ENCODE measurements at places on chromosomes 5 and 9.

- DNase-seq = no peak
These were observed 16.4 kb upstream of the ARSB start for GRCh38 chr5:79001471-79001870.

DNA sequence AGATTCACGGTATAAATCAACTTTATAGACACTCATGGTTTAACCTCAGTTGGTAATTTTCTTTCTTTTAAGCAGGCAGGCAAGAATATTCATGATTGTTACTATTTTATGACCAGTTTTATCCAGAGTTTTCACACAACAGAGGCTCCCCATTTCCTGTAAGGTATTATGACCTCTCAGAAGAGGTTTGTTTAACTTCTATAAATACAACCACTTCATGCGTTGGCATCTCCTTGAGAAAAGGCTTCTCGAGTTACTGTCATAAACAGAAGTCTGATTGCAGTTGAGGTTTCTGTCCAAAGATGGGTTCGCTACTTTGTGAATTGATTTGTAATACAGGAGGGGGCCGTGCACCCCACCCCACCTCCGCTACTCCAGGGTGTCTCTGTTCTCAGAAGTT, 55.3 kb downstream of the ENTREP1 start:
- DNase-seq = no peak

GRCh38 chr5:78974011-78974410, 11.1 kb downstream of the ARSB start:
- DNase-seq = no peak

DNA sequence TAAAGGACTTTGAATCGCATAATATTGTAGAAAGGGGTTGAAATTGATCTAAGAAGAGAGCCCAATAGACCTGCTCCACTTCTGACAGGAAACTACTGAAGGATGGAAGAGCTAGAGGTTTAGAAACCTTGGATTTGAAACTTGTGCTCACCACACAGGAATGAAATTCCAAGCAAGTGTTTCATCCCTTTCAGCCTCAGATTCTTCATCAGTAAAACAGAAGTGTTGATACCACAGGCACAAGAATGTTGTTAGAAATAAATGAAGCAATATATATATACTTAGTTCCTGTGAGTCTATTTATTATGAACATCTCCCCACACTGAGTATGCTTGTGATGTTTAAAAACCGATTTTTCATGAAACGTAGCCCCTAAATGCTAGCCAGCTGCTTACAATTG, 43.8 kb downstream of the PRRC1 start:
- DNase-seq = no peak

DNA sequence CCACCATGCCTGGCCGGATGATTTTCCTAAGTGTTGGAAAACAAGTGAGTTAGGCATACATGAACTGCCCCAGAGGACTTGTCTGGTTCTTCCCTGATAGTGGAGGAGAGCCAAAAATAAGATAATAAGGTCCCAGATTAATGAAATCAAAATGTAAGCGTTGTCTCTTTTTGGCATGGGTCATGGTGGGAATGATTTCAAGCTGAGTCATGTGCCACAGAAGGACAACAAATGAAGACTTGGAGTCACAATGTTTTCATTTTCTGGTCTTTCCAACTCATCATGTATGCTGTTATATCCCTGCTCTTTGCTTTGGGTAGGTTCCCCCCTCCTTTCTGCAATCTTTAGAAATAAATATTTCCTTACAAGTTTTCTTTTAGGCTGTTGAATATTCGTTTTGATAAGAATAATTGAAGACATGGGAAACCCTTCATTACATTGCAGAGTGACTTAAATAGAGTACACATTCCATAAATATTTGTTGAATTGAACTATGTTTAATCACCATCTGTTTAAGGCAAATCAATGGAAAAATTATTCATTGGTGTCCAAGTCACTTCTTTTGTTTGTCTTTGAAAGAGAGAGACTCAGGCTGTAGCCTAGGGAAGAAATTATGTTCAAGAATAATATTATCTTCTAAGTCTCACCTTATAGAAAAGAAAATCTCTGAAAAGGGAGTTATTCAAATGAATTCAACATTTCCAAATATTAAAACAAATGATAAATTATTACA, 196.3 kb downstream of the CSNK1G3 start:
- no peak for DNase-seq

- no peak for DNase-seq
These were observed 245.8 kb downstream of the TLE4 start for GRCh38 chr9:79817438-79818004.

- no peak for DNase-seq
These were observed 138.4 kb upstream of the IER5L start for GRCh38 chr9:129316281-129317030.

- DNase-seq = no peak
These were observed 44.1 kb downstream of the PJA2 start for GRCh38 chr5:109365653-109366052.

DNA sequence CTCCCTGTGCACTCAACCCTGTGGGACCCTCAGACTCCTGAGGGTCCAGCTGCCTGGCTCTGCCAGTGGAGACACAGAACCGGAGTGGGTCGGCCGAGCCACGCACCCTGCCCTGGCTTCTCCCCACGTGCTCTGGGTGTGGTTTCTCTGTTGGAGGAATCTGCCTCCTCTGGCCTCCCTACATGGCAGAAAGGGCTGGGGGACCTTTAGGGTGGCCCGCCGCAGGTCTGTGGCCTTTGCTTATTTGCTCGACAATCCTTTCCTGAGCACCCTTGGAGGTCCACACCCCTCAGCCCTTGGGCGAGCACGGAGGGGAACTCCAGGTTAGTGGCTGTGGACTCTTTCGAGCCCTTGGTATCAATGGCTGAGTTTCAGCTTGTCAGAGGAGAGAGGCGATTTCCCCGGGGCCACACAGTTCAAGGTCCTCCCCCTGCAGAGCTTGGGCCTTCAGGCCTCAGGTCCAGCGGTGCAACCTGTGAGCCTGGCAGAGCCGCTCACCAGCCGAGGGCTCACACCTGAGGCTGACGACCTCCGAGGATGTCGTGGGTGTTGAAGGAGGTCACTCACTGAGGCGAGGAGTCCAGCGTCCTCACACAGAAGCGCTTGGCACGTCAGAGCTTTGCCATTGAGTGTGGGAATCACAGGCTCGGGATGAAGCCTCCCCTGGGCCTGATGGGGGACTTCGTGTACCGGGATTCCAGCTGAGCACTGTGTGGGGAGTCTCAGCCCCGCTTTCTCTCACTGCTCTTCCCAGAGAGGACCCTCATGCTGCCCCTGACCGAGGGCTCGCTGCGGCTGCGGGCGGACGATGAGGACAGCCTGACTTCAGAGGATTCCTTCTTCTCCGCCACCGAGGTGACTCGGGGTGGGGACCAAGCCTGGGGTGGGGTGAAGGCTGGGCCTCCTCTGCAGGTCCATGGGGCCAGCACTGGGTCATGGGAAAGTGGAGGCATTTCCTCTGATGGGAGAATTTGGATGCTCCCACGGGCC, 20.8 kb upstream of the DOLPP1 start:
- no peak for DNase-seq

DNA sequence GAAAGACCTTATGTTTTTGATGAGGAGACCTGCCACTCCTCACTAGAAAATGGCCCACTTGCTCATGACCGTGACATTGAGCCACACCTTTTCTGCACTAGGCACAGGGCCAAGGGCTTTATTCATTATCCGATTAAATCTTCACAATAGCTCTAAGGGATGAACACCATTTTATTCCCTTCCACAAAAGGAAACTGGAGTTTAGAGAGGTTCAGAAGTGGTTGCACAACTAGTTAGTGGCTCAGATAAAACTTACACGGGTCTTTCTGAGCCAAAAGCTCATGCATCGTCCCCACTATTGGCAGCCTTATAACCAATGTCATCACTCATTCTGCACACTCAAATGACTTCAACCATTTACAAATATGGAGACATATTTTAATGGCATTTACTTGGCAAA, 39.4 kb downstream of the SUSD1 start:
- no peak for DNase-seq

DNA sequence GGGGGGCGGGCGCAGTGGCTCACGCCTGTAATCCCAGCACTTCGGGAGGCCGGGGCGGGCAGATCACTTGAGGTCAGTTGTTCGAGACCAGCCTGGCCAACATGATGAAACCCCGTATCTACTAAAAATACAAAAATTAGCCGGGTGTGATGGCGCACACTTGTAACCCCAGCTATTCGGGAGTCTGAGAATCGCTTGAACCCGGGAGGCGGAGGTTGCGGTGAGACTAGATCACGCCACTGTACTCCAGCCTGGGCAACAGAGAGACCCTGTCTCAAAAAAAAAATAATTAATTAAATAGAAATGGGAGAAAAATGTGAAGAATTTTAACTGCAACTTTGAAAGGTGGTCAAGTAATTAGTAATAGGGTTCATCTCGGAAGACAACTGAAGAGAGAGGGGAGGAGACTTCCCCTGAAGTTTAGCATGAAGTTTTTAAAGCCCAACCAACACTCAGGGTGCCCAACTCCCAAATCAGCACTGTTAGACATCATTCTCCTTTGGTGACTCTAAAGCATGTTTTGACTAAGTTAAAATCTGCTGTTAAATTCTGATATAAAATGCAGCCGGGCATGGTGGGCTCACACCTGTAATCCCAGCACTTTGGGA, 1.4 kb upstream of the CSNK1A1 start:
- DNase-seq = no peak

DNA sequence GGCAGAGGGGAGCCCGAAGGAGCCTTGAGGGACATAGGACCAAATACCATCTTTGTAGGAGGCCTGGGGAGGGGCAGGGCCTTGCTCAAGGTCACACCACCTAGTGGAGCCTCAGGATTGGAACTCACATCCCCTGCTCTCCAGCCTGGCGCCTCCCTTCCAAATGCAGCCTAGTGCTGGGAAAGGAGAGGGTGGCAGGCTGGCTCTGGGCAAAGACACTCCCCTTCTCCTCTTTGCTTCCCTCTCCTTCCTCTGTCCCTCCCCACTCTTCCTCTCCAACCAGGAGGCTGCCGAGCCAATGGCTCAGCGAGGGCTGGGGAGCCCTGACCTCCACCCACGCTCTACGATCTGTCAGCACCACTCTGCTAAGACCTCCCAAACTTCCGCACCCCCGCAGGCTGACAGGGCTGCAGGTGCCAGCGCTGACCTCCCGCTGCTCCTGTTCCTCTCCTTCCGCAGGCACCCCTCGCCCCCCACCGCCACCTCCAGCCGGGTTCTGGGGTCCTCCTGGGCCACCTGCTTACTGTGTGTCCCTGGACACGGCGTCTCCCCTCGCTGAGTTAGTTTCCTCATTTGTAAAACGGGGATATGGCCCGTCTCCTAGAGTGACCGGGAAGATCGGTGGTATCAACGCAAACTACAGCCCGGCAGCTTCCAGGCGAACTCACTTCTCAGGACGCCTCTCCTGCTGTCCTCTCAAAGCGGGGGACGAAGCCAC, 52.9 kb downstream of the C9orf50 start:
- DNase-seq = no peak

- DNase-seq = no peak
These were observed 217.1 kb downstream of the MAST4 start for GRCh38 chr5:66813306-66813705.

DNA sequence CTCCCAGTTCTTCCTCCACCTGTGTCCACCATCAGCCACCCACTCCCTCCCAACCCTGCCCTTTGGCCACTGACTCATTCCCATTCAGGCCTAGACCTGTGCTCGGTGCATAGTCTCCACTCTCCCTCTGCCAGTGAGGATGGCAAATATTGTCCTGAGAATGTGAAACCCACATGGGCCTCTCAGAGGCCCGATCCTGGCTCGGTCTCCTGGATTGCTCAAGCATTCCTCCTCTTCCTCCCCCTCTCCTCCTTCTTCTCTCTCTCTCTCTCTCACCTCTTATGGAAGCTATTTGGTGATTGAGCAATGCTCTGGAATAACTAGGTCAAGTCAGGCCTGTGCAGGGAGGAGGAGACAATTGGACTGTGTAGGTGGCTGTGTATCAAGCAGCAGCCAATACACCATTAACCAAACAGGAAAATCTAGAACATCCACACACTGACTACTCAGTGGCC, 99.9 kb downstream of the KLF4 start:
- DNase-seq = no peak

DNA sequence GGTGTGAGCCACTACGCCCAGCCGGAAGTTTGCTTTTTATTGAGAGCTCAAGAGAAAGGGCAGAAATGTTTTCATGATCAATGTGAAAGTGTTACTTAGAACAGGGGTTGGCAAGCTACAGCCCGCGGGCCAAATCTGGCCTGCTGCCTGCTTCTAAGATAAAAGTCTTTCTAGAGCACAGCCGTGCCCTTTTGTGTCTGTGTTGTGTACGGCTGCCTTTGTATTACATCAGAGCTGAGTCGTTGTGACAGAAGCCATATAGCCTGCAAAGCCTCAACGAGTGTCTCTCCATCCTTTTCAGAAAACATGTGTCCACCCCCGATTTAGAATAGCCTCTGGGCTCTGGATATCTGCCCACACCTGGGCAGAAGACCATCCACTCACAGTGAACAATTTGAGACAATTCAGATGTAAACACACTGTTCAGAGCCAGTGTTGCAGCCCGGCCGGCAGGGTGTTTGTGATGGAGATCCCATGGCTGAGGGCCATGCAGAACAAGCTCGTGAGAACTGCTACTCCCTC, 28.8 kb downstream of the AK8 start:
- no peak for DNase-seq

DNA sequence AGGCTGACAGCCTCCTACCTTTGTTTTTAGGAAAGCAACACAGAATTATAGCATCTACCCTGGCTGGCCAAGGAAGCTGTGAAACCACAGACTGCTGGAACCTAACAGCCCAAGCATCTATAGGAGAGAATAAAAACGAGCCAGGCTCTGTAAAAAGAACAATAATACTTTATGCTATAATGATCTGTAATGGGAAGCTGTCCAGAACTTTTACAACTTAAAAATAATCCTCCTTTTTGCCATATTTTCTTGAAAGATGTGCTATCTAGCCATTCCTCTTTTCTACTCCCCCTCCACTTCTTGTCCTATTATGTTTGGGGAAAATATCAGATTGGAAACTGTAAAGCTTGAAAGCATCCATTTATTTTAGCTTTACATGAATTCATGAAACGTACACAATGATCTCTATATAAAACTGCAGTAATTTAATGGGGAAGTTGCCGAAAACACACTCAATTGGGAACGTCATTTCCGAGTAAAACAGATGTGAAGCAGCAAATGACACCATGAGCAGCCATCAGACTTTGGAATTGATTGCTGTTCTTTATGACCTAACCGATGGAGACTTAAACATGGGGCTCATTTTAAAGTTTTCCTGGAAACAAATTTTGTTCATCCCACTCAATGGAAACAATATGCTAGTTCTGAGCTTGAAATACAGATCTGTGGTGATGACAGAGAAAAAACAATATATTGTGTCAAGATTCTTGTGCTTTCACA, 450.3 kb upstream of the CLINT1 start:
- DNase-seq = no peak

Measured in activated T-cell treated with anti-CD3 and anti-CD28 coated beads for 24 hours (primary cell).